ENCODE measurements at places on chromosomes 3 and 15.

DNA sequence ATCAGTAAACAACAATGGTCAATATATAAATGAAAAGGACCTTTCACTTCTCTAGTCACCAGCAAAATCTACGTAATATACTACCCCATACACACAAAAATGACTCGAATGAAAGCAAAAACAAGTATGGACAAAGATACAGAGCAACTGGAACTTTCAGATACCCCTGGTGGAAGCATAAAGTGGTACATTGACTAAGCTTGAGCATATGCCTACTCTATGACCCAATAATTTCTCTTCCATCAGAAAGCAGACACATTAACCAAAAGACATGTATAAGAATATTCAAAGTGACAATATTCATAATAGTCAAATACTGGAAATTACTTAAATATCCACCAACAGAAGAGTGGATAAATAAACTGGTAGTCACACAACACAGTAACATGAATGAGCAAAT lies 86.0 kb downstream of the EFL1 start:
- DNase-seq = no peak

GRCh38 chr3:8486936-8487335 lies 14.7 kb upstream of the LMCD1 start:
- no peak for DNase-seq

DNA sequence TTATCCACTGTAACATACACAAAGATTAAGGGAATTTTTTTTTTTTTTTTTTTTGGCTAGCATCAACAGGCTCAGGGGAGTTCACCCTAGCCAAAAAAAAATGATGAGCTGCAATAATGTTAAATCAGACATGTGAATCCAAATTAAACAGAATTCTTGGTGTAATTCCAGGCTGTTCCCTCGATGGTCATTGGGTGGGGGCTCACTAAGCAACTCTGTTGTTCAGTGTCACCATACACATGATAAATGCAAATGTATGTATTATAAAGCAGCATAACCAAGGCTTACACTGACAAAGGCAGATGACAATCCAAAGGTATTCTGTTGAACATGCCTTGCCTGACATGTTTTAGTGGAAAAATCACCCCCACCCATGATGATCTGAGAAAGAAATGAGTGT lies 29.0 kb downstream of the IL1RAP start:
- no peak for DNase-seq

DNA sequence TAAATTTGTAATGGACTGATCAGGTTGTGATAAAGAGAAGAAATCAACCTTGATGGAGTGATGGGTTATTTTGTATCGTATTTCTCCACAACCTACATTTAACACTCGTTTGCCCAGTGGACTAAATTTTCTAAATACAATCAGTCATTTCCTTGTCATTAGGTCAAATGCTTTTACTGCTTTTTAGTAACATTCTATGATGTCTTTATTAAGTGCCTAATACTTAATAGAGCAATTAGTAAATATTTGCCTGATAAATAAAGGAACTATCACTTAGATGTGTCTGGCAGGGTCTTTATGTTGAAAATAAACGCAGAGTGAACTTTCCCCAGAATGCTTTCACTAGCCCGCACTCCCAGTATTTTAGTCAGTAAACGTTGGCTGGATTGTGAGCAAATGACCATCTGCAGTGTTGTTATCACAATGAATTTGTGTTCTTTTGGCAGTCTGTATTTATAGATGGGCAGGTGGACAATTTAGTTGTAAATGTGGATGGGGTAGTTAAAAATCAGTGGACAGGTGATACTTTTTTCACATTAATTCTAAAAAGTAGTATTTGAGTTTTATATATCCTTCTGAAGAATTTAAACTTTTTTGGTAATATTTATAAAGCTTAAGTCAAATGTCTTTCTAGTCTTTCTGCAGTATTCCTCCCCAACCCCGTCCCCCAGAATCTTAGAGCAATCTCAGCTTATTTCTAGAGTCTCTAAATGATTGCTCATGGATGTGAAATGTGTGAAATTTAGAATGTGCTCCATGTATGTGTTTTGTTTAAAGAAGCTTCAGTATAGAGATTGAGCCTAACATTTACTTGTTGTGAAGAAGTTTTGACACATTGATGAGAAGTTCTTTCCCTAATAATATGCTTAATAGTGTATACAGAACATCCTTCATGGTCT lies 4.9 kb downstream of the USP3 start:
- DNase-seq = no peak

DNA sequence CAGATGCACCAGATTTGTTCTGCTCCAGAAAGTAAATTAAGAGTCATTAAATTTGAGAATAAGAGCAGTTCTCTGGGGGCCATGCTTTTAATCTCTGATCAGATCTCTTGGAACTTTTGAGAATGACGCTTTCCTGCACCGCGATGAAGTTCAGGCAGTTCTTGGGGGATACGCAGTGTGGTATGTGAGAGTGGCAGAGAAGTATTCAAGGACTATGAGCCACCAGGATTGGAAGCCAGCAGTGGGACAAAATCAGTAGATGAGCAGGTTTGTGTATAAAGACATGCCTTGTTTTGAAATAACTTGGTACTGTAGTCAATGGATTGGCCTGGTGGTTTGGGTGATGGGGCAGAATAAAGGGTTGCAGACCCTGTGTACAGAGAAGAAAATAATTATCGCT lies 483.6 kb downstream of the ERC2 start:
- no peak for DNase-seq

- no peak for DNase-seq
Observed at GRCh38 chr3:124121379-124122312, 129.7 kb upstream of the ROPN1 start.

DNA sequence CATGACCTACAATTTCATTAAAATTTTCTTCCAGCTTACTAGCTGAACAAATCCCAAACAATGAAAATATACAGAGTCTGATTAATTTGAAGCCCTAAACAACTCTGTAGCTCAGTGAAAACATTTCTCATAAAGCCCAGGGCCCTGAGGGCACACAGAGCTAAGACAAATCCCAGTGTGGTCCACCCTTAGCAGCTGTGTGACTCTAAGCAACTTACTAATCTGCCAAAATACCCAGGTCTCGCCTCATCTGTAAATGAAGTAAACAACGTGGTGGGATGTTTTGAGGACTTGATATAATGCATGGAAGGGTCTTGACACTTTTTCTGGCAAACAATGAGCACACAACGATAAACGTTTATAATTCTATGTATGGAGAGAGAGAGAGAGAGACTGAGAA lies 158.4 kb downstream of the FHIT start:
- DNase-seq = no peak

- no peak for DNase-seq
Observed at GRCh38 chr15:92949604-92950249, 49.6 kb downstream of the CHD2 start.

- no peak for DNase-seq
Observed at GRCh38 chr15:99989095-99989494, 255.9 kb upstream of the LYSMD4 start.

DNA sequence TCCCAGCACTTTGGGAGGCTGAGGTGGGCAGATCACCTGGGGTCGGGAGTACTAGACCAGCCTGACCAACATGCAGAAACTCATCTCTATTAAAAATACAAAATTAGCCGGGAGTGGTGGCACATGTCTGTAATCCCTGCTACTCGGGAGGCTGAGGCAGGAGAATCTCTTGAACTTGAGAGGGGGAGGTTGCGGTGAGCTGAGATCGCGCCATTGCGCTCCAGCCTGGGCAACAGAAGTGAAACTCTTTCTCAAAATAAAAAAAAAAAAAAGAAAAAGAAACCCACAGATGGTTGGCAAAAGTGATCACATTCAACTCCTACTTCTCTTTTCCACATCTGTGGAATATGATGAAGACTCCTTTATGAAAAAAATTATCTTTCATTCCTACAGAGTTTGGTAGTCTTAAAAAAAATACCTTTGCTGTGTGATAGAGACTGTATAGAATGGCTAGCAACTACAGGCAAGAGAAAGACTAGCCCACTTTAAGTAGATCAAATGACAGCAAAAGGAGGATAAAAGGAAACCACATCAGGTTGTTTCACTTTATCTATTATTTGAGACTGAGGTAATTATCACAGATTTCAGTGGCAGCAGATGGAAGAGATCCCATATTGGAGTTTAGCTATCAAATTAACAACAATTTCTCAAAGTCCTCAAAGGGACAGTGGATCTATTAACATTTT lies 172.9 kb upstream of the TSPAN3 start:
- no peak for DNase-seq

GRCh38 chr15:96093063-96093462 lies 237.4 kb upstream of the NR2F2 start:
- DNase-seq = no peak

- peak; percentile 12 for DNase-seq
Observed at GRCh38 chr3:51955893-51956770, 951 bp downstream of the GPR62 start.

DNA sequence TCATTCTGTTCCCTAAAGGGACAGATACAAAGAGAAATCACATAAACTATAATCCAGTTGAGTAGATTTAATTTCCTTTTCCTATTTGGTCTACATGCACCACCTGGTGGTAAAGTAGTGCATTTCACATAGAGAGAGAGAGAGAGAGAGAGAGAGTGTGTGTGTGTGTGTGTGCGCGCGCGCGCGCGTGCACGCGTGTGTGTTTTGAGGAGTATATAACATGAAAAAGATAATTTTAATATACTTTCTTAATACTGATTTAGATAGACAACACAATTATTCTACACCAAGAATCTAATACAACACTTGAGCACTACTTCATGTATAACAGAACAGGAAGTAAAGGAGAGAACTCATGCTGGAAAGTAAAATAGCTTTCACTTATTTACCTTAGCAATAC lies 1.1 kb upstream of the FGF7 start:
- peak; percentile 68 for DNase-seq

- DNase-seq = peak; percentile 34
Observed at GRCh38 chr3:88057630-88058305, 1.0 kb downstream of the CGGBP1 start.

DNA sequence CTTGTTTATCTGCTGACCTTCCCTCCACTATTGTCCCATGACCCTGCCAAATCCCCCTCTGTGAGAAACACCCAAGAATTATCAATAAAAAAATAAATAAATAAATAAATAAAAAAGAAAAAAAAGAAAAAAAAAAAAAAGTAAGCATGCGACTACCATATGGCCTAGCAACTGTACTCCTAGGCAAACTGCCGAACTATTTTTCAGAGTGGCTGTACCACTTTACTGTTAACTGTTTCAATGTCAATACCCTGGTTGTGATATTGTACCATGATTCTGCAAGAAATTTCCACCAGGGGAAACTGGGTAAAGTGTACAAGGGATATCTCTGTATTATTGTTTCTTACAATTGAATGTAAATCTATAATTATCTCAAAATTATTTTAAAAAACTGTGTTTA lies 41.3 kb upstream of the MAP4 start:
- DNase-seq = no peak

- DNase-seq = no peak
Observed at GRCh38 chr3:176950743-176951142, 246.5 kb downstream of the TBL1XR1 start.

GRCh38 chr15:83961311-83961710 lies 274.3 kb upstream of the GOLGA6L4 start:
- no peak for DNase-seq

GRCh38 chr3:119741657-119742590 lies 39.1 kb downstream of the CFAP91 start:
- no peak for DNase-seq

GRCh38 chr3:114624571-114625181 lies 330.8 kb downstream of the TIGIT start:
- DNase-seq = no peak

DNA sequence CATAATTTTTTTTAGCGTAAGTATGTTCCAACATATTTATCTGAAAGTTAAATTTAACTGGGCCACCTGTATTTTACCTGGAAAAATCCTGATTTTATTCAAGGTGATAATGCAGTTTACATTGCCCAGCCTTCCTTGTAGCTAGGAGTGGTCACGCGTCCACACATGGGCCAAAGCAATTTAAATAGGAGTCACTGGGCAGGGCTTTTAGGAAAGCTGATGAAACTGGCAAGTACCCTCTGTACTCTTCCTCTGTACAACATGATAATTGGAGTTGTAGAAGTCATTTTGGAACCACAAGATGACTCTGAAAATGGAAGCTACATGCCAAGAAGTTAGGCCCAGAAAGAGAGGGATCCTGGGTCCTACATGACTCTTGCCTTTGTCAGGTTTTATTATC lies 9.5 kb downstream of the BTD start:
- DNase-seq = no peak

DNA sequence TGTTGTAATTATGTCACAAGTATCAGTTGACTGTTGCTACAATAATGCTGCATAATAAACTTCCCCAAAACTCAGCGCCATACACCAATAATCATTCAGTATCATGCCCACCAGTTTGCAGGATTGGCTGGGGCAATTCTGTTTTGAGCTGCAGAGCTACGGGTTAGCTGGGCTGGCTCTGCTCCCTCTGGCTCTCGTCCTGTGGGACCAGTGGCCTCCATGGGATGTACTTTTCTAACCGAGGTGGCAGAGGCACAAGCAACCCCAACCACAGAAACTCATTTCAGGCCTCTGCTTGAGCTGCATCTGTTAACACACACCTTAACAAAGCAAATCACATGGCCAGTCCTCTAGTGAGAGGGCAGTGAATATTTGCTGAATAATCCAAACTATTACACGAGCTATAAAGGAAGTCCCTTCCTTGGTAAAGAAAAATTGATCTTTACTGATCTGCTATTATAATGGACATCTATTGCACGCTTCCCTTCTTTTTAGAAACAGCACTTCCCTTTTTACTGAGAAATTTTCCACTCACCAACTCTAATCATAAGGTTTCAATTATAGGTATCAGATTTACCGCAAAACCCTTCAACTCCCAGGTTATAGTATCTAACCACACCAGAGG lies 10.9 kb upstream of the BCL2A1 start:
- DNase-seq = no peak

DNA sequence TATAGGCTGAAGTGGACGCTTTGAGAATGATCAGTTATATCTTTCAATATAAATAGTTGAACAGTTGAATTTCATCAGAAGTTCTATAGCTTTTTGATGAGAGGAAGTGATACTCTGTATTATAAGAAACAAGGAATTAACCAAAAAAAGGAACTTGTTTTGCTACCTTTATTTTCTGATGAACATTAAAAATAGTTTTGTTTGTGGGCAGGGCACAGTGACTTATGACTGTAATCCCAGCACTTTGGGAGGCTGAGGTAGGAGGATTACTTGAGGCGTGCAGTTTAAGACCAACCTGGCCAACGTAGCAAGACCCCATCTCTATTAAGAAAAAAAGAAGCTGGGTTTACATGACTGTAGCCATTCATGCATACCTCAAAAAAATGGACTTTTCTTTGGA lies 16.7 kb downstream of the BLOC1S6 start:
- no peak for DNase-seq

GRCh38 chr3:88311826-88312225 lies 162.1 kb downstream of the C3orf38 start:
- DNase-seq = no peak
